SW 1271 (cell line): ENCODE measurements at places on chromosomes 6 and 20.

- DNase-seq, result no peak
Observed at GRCh38 chr20:48708630-48709029, 119.2 kb downstream of the PREX1 start.

DNA sequence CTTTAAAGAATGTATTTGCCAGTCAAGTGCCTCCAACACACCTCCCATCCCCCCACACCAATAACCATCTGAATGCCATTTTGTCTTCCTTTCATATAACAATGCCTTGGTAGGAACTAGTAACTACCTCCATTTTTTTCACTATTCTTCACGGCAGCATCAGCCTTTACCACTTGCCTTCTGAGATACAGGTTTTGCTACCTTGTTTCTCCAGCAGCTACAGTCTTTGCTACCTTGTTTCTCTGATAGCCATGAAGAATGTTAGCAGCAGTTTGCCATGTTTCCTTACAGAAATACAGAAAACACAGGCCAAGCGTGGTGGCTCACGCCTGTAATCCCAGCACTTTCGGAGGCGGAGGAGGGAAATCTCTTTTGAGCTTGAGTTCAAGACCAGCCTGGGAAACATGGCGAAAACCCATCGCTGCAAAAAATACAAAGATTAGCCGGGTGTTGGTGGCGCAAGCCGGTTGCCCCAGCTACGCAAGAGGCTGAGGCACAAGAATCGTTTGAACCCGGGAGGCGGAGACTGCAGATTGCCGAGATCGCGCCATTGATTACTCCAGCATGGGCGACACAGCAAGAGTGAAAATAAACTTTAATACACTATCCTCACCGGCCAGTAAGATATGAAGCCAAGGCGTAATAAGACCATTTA, 100.9 kb downstream of the HFE start:
- DNase-seq, result no peak

GRCh38 chr6:170305805-170306323, 694 bp upstream of the FAM120B start:
- DNase-seq, result no peak

DNA sequence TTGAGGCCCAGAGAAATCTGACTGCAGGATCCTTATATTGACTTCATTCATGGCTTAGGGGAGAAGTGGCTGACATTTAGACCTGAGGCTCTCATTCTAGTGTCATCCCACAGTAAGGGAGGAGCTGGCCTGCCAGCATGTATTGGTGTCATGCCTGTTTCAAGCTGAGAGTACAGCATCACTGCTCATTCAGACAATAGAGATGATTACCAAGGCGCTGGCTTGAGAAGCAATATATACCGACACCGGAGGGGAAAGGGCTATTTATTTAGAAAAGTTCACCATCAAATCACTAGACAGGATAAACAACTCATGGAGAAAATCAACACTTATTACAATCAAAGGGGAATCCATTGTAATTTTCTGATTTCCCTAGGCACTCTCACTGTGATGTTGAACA, 84.4 kb upstream of the HDAC2 start:
- no peak for DNase-seq

GRCh38 chr6:16757332-16757731, 3.9 kb downstream of the ATXN1 start:
- DNase-seq, result no peak

GRCh38 chr6:3738381-3739131, 13.0 kb downstream of the PXDC1 start:
- DNase-seq, result no peak

DNA sequence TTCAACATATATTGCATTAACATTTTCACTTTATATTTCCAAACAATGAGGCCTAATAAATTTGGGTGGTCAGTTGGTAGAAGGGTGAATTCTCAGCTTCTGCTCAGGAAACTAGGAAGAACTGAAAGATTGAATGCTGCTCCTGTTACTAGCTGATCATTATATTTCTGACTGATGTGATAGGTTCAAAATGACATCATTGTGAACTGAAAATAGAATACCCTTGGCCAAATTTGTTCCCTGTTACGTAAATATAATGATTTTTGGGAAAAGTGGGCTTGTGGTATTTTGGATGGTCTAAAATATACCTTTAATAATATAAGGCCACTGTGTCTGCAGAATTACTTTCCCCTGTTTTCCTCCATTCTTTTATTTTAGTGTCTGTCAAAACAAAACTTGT, 2.8 kb downstream of the UST start:
- DNase-seq, result no peak

GRCh38 chr20:4026093-4026601, 10.8 kb upstream of the RNF24 start:
- no peak for DNase-seq

DNA sequence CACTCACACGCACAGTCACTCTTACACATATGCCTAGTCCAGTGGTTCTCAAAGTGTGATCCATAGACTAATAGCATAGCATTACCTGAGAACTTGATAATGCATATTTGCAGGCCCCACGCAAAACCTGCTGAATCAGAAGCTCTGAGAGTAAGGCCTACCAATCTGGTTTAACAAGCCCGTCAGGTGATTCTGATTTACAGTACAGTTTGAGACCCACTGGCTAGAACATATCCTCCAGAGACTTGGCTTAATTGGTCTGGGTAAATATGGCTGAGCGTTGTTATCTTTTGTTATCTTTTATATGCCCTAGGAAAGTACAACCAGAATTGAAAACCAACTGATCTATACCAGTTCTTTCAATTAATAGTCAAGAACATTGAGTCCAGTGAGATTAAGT, 9.6 kb downstream of the TSPYL4 start:
- no peak for DNase-seq

GRCh38 chr6:157546321-157546720, 165.3 kb downstream of the ZDHHC14 start:
- no peak for DNase-seq

DNA sequence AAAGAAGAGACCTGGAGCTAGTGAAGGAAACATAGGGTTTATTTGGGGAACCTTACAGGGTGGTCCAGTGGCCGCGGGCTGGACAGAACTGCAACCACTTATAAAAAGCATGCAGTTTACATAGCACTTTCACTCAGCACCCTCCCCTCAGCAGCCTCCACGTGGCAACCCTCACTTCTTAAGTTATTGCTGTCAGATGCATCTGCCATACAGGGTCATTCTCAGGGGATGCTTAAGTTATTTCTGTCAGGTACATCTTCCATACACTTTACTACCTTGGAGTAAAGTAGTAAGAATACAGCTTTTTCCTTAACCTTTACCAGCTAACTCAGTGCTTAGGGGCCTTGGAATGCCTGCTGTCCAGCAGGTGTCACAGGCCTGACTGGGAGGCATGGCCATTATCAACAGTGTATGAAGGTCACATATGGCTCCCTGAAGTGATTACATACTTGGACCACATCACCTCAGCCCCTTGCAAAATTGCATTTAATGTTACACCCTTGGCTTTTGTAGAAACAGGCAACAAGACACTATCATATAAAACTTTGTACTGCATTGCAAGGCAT, 2.0 kb upstream of the NOL7 start:
- DNase-seq, result no peak

GRCh38 chr6:28207510-28208110, 17.5 kb upstream of the ZSCAN9 start:
- DNase-seq, result no peak

DNA sequence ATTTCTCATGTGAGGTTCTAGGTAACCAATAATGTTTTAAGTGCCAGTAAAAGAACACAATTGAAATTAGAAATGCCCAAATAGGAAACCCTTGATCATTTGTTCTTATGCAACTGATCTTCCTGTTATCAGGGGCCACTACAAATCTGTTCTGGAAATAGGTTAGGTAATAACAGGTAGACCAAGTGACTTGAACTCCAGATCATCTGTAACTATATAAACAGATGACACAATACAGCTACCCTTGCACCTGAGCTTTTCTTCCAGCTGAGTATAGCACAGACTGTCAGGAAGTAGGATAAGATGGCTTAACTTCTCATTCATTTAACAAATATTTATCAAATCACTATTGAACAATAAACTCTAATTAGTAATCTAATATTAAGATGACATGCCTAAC, 52.5 kb downstream of the MAN1A1 start:
- no peak for DNase-seq

GRCh38 chr20:50121858-50122271, 8.9 kb upstream of the UBE2V1 start:
- no peak for DNase-seq

DNA sequence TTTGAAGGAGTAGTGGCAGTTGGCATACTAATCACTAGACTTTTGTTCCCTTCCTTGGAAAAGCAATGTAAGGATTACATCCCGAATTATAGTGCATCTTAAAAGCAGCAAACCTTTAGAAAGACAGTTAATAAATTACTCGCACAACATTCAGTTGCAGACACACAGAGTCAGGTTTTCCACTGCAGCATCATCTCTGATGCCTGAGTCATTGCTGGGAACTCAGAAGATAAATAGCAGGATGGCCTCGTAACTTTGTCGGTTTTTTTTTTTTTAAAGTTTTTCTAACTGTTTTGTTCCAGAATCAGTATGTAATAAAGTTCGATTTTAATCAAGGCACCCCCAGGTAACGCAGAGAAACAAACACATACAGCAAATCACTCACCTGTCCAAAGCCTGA, 34.3 kb downstream of the GJA10 start:
- no peak for DNase-seq

- DNase-seq, result no peak
Observed at GRCh38 chr6:123850555-123850954, 46.9 kb downstream of the NKAIN2 start.

GRCh38 chr6:157967020-157967419, 14.6 kb upstream of the SYNJ2 start:
- DNase-seq, result no peak

DNA sequence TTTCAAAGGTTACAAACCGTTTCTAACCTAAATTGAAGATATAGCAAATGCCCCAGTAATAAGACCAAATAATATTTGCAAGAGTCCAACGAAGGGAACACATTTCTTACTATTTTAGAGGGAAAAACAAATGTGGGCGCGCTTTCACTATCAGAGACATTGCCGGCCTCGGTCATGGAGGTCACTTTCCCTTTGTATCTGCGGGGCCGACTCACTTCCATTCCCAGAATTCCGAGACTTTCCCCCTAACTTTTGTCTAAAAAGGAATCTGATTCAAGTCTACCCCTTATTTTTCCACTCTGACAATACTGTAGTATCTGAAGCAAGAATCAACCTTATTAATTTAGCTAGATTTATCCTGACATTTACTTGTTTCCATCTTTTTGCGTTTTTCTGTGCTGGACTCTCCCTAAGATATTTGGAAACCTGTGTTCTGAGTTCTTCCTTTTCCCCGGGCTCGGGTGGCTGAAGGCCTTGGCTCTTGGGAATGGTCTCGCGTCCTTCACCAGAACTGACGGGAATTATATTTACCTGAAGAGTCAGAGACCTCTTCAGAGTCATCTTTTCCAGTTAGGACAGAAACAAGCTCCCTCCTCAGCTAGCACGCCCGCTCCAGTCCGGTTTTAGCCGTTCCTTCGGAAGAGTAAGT, 71.8 kb upstream of the ZNF184 start:
- DNase-seq, result no peak

DNA sequence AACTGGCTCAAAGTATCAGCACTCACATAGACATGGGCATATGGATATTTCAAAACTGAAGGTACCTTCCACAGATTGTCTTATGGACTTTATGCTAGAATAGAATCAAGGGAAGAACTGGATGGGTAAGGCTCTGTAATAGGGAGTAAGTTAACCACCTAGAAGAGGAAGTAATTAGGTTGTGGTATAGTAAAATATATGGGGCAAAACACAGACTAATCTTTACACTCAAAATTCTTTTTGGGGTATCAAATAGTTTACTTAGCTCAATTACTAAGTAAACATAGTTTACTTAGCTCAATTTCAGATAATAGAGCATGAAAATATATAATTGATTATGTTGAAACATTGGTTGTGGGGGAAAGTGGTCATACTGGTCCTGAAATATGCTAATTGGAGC, 94.2 kb upstream of the ATXN1 start:
- DNase-seq, result no peak

DNA sequence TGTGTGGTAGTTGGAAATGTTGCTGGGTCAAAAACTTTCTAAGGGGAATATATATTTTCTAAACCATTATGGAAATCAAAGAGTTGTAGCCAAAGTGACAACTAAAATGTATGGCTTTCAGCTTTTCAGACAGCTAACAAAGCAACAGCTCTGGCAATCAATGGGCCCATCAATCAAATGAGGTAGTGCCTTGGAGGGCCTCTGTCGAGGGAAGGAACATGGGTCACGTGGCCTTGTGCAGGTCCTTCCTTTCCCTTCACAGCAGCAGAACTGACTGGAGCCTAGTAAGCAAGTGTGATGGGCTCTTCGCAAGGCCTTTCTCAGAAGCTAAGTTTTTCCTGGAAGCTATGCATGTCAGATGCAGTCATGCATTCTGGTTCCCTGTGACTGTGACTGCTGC, 17.9 kb downstream of the FAXC start:
- DNase-seq, result no peak

DNA sequence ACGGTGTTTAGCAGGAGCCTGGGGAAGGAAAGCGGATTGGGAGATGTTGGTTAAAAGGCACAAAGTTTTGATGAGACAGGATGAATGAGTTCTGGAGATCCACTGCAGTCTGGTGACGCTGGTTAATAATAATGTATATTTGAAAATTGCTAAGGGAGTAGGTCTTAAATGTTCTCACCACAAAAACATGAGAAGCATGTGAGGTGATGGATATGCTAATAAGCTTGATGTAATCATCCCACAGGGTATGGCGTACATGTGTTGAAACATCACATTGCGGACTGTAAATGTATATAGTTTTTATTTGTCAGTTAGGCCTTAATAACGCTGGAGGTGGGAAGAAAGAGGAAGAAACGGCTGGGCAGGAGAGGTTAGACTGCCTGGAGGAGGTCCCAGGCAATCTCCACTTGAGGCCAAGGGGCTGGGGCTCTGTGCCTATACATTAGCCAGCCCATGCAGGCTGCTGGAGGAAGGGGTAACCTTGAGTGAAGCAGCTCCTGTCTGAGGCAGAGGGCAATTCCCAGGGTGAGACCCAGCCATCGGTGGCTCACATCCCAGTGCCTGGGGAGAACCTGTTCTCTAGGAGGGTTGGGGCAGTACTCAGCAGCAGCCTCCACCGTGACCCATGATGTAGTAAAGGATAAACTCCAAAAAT, 188.2 kb upstream of the QKI start:
- no peak for DNase-seq

GRCh38 chr6:3453413-3454272, 3.2 kb downstream of the SLC22A23 start:
- no peak for DNase-seq

DNA sequence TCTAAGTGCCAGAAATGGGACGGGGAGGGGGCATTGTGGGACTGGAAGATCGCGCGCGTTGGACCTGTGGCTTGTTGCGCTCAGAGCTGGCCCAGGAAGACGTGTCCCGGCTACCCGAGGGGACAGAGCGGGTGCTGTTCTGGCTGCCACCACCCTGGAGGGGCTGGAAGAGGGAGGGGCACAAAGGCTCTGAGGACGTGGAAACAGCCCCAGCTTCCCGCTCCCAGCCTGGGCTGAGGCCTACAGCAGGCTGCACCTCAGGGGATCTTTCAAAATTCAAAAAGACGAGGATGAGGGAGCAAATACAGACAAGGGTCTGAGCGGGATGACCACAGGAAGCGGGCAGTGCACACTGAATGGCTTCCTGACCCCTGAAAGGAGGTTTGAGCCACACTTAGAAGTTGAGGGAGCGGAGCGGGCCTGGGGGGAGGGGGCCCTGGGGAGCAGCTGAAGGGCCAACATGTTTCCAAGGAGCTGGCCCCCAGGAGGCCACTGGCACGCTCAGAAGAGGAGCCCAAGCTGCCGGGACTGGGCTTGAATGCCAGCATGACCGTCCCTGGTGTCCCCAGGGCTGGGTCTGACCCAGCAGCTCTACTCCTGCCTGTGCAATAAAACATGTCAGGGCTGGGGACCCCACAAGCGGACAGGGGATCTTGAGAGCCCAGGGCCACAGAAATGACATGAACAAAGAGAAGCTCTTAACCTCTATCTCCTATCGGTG, 1.3 kb downstream of the OXT start:
- DNase-seq, result no peak
